ENCODE measurements at places on chromosomes 1 and 21.

GRCh38 chr1:77220687-77221463, 1.6 kb upstream of the PIGK start:
- DNase-seq = no peak

DNA sequence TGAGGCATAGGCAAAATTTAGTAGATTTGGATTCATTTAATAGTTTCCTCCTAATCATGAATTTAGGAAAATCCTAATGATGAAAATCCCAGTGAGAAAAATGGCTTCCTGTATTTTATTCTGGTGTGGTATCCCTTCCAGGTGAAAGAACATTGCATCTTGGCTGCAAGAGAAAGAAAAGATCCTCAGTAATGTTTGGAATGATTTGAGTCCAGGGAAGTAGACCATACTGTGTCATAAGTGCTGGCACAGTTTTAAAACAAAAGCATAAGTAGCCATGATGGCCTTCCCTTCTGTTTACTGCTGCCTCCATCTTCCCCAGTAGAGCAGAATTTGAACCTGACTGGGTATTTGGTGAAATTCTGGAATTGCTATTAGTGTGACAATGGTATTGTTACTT, 52.8 kb downstream of the CACHD1 start:
- no peak for DNase-seq

DNA sequence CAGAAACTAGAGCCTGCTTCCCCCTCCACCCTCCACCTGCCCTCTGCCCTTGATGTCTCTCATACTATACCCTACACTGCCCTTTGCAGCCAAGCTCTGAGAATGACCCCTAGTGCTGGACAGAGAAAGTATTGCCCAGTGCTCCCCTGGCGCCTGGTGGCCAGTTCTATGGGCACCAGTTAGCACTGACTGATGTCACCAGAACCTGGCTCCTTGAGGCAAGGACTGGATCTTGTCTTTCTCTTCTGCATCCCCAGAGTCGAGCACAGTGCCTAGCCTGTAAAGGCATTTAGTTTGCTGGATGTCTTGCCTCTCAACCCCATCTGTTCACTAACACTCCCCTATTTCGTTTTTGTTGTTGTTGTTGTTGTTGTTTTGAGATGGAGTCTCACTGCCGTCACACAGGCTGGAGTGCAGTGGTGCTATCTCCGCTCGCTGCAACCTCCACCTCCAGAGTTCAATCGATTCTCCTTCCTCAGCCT, 5.9 kb downstream of the PHLDA3 start:
- DNase-seq = no peak

DNA sequence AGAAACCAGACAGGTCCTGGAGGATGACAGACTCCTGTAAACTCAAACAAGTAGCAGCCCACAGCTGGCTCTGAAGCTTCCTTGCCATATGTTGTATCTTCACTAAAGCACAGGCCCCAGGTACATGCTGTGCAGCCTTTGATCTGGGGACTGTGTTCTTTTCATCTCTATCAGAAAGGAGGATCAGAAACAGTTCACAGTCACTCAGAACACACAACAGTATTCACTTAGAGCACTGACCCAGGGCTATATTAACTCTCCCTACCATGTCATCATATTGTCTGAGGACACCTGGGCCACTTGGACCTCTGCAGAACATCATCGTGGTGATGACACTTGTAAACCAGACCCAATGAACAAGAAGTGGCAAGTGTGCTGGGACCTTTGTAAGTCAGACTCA, 222.0 kb downstream of the SETD4 start:
- DNase-seq = no peak

DNA sequence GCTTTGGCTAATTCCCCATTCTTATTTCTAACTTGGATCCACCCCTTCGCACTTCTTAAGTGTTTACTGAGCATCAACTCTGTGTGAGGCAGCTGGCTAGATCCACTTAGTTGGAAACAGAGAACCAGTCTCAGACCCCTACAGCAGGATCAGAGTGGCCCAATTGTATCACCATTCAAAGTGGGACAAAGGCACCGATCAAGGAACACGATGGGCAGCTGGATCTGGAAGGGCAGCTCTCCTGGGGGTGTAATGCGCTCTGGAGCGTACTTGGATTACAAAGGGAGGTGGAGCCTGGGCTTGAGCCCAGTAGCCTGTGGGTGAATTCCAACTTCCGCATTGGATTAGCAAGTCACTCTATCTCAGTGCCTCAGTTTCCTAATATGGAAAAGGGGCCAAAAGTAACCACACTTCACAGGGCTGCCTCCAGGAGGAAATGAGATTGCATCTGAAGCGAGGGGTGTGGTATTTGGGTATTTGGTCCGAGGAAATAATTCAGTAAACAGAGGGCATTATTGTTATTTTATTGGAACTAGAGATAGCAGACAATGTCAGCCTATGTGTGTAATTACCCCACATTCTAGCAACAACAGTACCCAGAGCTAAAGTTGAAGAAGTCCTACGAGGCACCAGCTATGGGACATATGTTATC, 11.9 kb downstream of the ECE1 start:
- DNase-seq = peak; percentile 76

GRCh38 chr1:235078480-235079381, 49.9 kb downstream of the TOMM20 start:
- DNase-seq = no peak

DNA sequence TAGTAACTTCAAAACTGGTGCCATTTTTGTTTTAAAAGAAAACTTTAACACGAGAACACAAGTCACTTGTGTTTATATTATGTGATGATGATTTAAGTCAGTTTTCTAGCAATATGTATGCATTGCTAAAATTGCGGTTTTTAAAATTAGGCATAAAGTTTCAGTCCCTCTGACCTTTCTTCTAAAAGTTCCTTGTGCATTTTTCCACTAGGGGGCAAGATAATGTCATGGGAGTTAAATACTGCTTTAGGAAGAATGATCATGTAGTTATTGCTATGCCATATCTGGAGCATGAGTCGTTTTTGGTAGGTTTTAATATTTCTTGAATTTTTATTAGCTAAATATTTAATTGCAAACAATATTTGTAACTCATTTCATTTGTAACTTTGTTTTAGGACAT, 10.7 kb downstream of the CDC7 start:
- DNase-seq = no peak

- no peak for DNase-seq
These were observed 42.2 kb downstream of the SLC37A1 start for GRCh38 chr21:42555756-42556438.

DNA sequence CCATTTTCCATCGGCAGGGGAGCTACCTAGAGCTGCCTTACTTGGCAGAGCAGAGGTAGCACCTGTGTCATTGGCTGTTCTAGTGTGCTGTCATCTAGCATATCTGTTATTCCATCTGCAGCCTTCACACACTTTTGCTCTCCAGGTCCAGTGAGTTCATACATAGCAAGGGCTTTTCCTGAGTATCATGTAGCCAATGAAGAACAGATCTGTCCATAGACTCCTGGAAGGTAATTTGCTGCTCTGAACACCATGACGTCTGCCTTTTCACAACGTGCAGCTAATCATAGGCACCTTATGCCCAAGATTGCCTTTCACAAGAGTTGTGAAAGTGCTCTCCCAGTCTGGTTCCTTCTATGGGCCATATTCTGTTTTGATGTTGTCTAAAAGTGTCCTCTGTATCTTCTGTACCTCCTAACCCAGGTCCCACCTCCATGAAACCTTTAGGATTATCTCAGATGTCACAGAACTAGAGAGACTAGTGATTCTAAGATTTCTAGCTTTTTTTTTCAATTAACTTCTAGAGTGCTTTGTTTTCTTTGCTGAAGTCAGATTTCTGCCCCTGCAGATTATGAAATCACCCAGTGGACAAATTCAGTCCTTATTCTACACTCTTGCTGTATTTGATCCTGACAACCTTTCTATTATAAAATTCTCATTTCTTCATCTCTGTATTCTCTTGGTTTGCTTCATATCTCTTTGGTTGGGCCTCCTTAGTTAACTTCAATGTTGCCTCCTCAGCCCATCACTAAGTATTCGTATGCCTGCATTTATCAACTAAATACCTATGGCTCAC, 134.8 kb downstream of the PBX1 start:
- DNase-seq = no peak

DNA sequence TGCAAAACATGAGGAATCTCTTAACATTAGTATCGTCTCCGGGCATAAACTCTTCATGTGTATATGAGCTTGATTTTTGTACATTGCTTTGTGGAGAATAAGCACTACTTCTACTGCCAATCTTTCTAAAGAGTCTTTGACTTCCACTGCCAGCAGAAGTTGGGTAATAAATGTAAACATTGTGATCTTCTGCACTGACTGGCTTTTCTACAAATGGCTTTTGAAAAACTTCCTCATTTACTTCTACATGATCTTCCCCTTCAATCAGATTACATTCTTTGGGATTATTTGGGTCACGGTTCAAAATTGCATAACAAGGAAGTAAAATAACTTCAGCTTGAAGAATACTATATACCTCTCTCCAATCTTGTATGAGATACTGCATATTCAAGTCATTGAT, 30.4 kb upstream of the SLC44A5 start:
- DNase-seq = no peak

Data from heart left ventricle (tissue), 16 donors.